ENCODE measurements at places on chromosomes 5 and 9.

GRCh38 chr5:72390836-72391235, 70.7 kb downstream of the PTCD2 start:
- DNase-seq: no peak

DNA sequence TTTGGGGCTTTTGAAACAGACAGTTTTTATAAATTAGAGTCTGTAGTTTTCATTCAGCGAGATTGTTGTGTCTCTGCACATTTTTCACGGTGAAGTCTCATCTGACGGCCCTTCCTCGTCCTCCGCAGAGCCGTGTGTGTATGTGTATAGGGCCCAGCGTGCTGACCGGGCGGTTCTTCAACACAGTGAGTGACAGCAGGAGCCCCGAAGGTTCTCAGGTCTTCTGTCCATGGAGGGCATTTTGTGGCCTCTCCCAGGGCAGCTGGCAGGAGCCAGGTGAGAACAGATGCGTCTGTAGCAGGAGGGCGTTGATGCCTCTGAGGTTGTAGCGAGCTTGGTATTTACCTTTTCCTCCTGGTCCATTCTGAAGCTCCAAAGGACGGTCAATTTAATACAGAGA, 116.0 kb upstream of the LPCAT1 start:
- DNase-seq: no peak

DNA sequence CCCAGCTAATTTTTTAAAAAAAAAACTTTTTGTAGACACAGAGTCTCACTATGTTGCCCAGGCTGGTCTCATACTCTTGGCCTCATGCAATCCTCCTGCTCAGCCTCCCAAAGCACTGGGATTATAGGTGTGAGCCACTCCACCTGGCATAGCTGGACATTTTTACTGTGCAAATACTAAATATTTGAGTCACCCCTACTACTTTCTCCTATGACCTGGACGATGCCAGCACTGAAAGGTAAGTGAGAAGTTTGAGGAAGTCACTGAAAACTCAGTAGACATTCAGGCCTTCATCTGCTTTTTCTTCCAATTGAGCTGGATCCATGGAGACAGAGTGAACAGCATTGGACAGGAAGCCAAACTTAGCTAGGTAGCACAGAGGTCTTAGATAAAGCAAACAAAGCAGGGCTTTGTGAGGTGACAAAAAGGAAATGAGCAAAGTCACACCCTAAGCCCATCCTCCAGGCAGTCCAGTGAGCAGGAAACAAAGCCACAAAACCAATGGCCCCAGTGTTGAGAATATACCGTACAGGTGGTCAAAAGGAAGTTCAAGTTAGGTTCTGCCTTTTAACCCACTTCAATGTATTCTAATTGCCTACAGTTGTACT, 192.6 kb upstream of the RASA1 start:
- DNase-seq: no peak

DNA sequence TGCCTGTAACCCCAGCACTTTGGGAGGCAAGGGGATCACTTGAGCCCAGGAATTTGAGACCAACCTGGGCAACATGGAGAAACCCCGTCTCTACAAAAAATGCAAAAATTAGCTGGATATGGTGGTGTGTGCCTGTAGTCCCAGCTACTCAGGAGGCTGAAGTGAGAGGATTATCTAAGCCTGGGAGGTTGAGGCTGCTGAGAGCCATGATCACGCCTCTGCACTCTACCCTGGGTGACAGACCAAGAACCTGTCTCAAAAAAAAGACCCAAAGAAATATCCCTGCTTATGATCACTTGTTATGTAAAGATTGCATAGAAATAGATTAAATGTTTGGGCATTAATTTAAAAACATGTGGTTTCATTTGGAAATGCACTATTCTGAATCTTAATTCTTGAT, 125.1 kb downstream of the UGCG start:
- no peak for DNase-seq

GRCh38 chr5:110703481-110703880, 23.0 kb downstream of the TMEM232 start:
- DNase-seq: no peak

DNA sequence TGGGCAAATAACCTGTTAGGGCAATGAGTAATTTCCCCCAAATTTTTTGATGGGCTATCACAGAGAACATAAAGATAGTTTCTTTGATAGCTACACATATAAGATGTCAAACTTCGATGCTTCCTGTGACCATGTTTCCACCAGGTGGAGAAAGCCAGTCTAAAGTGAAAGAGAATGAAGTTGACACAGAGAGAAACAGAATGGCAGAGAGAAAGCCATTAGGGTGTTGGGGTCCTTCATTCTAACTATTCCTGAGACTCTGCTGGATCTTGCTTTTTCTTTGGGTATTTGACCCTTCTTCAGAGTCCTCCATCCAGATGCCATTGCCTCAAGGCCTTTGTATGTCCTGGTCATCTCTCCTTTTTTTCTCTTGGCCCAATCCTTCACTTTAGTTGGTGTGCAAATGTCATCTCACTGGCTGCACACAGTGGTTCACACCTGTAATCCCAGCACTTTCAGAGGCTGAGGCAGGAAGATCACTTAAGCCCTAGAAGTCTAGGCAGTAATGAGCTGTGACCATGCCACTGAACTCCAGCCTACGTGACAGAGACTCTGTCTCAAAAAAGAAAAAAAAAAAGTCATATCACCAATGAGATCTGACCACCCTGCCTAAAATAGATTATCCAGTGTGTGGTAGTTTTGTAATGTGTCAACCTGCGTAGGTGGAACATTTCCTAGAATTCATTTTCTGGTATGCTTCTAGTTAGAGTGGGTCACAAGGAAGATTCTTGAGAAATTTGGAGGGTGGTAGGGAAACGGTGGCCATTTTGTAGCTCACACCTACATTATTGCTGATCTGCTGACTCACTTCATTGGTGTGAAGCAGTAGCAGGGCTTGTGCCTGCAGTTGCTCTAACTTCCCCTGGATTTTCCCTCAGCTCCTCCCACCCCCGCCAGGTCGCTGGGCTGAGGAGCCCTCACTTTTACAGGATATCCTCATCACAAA, 20.8 kb upstream of the KIF2A start:
- peak; percentile 81 for DNase-seq

DNA sequence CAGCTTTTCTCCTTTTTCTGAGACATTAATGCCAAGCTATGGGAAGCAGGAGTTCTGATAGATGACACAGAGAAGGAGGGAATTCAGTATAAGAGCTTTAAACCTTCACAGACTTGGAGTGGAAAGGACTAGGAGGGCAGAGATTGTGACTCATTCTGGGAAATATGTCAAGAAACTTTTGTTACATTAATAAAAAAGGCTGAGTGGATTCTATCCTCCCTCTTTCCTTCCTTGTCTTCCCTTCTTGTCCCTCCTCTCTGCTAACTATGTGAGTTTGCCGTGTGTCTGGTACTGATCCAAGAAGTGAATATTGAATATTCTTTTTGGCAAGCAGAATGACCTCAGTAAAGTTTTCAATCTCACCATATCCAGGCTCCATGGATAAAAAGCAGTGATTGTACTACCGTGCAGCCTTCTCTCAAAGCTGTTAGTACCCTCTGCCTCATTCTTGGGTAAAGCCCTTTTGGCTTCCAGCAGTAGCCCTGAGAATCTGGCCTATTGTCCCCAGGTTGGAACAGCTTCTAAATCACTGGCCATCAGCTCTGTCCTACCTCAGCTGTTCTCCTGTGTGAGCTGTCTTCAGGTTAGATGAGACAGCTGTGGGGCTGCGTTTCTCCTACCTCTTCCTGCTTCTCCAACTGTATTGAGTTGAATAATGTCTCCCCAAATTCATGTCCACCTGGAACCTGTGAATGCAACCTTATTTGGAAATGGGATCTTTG, 73.9 kb downstream of the ATG10 start:
- DNase-seq: no peak

DNA sequence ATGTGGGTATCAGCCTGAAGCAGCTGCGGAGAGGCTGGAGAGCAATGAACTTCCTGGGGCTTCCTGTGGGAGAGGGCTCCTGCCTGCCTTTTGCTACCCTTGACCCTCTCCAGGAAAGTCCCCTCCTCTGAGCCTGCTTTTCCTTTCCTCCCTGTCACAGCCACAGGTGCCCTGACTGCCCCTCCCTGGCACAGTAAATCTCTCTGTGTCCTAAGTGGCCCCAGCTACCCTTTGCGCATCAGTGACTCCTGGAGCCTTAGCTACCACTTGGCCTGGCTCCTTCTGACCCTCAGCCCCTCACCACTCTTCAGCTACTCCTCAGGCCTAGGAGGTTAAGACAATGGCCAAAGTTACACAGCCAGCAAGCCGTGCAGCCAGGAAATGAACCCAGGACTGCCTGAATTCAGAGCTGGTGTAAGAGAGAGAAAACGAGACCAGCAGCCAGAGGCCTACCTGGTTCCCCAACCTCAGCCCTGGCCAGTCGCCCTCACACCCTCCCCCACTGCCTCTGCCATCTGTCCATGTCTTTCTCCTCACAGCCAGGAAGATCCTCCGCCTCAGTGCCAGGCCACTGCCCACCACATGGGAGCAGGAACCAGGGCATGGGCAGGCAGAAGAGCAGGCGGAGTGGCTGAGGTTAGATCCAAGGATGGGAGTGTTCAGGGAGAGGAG, 18.6 kb downstream of the CNTFR start:
- no peak for DNase-seq

GRCh38 chr5:1003296-1003937, 5.2 kb upstream of the NKD2 start:
- DNase-seq: no peak

DNA sequence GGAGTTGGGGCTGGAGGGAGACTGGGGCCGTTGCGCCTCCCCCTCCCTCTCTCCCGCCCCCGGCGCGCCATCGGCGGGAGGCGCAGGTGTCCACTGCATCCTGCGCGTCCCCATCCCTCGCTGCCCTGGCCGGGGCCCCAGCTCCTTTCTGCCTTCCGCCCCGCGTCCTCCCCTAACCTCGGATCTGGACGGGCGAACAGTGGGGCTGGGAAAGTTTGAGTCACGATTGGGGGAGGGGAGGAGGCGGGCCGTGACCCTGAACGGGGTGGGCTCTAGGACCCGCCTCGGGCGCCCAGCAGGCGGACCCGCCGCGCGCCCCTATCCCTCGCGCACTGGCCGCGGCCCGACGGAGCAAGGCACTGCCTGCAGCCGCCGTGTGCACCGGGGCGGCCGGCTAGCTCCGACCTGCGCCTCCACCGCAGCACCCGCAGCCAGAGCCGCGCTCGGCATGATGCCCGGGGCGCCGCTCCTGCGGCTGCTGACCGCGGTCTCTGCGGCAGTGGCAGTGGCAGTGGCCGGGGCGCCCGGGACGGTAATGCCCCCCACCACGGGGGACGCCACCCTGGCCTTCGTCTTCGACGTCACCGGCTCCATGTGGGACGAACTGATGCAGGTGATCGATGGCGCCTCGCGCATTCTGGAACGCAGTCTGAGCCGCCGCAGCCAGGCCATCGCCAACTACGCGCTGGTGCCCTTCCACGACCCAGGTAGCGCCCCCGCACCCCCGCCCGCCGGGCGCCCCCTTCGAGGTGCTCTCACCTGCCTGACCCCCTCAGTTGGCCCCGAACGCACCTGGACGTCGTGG, at the start of gene HMCN2:
TSS of gene HMCN2 (plus strand) at position 330 of the 805 bp plus-strand sequence. CDS start at position 449, 119 bp downstream.
- no peak for DNase-seq

DNA sequence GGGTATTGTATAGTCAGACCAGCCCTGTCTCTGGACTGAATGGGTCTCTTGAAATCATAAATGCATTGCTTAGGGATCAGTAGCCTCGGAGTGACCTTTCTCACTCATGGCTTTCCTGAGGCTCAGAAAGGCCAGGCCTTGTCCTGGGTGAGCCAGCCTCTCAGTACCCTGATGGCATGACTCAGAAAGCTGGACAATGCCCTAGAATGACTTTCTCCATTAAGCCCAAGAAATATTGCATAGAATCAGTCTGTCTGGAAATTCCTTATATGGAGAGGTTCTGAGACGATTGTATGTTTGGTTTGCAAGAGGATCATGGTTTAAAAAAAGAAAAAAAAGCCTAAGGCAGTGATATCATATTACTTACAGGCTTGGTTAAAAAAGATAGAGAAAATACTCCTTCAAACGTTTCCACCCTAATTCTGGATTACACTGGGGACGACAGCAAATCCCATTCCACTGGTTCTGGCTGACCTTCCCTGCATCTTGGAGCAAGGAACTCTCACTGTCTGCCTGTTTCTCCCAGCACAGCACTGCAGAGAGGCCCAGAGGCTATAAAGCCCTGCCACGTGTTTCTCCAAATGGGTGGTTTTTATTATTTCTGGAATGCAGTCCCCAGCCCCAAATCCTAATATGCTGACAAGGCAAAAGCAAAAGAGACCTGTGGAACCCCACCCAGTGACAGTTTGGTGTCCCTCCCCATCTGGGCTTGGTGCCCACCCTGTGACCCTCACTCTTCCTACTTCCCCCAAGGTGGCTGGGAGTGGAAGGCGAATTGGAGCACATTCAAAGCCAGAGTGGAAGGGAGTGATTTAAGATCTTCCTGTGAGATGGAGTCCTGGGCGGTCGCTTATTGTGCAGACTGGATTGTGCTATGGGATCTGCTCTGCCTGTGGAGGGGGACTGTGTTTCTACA, 34.4 kb downstream of the MAP1B start:
- no peak for DNase-seq

- no peak for DNase-seq
Measured at GRCh38 chr5:106076655-106077054, 1594.1 kb downstream of the EFNA5 start.

- no peak for DNase-seq
Measured at GRCh38 chr9:112044186-112044585, 130.9 kb downstream of the SUSD1 start.

DNA sequence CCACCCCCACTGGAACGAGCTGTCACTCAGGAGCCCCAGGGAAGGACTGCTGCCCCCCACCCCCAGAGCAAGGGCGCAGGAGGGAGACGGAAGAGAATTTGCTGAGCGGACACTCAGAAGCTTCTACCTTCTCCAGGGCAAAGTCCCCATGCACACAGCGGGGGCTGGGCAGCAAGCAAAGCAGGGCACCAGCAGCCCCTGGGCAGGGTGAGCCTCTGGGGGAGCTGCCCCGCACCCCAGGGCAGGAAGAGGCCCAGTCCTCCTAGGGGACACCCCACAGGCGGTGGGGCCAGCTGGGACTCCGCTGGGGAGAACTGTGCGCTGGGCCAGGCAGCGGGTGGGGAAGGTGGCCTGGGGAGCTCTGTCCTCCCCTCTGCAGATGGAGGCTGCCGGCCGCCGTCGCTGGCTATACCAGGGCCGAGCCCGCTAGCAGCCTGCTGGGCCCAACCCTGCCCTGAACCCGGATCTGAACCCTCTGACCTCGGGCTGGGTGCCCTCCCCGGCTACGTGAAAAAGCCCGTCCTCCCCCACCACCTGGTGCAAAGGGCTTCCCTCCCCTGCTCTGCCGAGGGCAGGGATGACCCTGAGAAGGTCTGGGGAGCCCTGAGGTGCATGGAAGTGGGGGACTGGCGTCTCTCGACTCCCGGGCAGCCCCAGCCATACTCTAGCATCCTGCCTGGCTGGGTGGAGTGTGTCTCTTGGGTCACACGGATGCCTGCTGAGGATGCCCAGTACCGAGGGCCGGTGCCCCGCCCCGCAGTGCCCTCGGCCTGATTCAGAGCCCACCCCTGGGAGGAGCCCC, 597 bp upstream of the SLC34A3 start:
- no peak for DNase-seq

DNA sequence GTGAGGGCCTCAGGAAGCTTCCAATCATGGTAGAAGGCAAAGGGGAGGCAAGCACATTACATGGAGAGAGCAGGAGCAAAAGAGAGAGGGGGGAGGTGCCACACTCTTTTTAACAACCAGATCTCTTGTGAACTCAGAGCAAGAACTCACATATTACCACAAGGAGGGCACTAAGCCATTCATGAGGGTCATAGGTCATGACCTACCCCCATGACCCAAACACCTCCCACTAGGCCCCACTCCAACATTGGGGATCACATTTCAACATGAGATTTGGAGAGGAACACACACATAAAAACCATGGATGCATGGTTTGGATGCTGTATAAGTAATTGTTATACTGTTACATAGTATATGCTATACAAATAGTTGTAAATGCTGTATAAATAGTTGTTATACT, 17.5 kb downstream of the POLK start:
- no peak for DNase-seq

All from inflammatory macrophage (primary cell).